HuH-7 (cell line): ENCODE measurements at places on chromosomes 3 and 15.

GRCh38 chr15:93948726-93949125, 282.6 kb upstream of the MCTP2 start:
- DNase-seq = no peak

DNA sequence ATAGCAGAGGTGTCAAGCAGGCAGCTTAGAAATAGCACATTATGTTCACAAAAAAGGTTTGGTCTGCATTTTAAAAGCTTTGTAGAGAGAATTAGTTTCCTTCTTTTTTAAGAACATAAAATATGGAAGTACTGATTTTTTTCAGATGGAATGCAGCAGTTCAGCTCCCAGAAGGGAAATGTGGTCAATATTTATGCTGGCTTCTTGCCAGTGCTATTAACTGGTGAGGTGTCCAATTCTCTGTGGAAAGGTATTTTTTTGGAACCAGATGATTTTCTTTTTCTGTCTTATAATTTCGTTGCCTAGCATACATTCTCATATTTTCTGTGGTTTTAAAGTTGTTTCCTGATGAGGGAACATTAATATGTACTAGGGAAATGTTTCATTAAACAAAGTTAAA, 211.4 kb upstream of the ZNF385D start:
- no peak for DNase-seq

- DNase-seq = no peak
Observed at GRCh38 chr3:74426571-74426970, 187.9 kb downstream of the CNTN3 start.

DNA sequence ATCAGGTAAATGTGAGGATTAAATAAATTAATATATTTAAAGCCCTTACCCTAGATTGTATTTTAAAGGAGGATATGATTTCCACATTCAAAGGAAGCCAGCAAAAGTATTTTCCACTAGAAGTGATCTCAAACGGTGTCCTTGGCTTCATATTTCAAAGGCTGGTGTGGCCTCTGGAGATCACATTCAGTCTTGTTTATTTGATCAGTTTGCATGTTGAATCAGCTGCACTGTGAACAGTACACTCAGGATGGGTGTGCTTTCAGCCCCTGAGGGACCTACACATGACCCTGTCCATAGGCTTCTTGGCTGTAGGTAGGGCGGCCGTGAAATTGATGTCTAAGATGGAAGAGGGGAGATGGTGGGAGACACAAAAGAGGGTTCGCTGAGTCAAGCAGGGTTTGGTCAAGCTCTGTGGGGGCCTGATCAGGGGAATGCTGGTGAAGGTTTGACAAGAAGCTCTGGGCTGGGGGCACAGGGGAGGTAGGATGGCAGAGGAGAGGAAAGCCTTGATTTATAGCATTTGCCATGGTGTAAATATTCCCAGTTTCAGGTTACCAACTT, 21.9 kb downstream of the CYP8B1 start:
- no peak for DNase-seq

DNA sequence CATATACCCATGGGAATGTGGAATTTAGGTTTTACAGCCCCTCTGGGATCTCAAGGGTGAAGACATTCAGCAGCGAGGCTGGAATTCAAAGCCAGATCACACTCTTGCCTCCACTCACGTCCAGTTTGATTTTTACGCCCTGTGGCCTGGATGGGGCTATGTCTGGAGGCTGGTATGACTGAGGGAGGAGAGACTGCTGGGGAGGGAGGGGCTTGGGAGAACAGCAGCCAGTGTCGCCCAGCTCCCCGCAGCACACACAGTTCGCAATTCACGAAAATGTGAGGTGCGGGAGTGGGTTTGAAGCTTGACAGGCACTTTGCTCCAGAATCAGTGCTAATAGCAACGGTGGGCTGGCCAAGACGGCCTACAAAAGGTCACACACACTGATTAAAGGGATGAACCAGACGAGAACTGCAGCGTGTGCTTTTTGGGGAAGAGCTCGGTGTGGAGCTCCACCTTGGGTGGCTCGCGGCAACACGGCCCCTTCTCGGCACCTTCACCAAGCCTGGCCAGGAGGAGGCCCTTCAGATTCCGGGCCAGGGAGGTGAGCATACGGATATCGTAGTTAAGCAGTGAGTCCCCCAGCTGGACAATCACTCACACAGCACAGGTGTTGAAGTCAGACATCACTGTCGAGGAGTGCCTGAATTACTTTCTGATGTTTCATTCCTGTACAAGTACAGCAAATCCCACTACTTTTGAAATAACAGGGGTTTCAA, 16.4 kb downstream of the EHD4 start:
- no peak for DNase-seq

DNA sequence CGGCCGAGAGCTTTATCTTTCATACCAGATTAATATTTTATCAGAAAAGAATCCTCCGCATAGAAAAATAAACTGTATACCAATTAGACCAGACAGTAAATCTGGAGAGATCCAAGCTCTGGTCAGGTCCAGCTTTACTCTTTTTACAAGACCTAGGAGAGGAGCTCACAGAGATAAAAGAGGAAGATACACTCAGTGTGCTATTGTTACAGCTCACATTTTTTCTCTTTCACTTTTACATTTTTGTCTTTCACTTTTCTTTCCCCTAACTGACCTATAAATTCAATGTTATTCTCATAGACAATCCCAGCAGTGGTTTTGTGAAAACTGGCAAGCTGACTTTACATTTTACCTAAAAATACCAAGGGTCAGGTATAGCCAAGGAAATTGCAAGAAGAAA, 55.8 kb downstream of the GUCA1C start:
- DNase-seq = no peak

GRCh38 chr3:46440531-46441294, 24.0 kb downstream of the LTF start:
- DNase-seq = no peak

DNA sequence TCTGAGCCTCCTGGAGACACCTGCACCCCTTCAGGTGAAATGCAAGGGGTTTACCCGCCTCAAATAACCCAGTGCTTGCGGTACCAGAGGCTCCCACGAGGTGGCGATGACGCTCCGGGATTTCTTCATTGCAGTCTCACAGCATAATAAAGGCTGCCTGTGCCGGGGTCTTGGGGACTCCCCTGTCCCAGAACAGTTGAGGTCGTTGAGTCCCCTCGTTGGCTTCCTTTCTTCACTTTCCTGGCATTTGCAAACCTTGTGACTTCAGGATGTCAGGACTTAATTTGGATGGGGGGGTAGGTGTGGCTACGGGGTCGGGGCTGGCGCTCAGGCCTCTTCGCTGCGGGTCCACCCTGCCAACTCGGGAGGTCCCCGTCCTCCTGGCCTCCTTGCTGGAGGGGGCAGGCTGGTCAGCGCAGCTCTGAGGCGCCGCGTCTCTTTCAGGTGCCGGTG, 1.3 kb downstream of the GNAT1 start:
- DNase-seq = peak; percentile 84
